ENCODE measurements at places on chromosomes 6 and 20. TPM values are rescaled to one million over a fixed set of nuclear protein-coding genes. Genes with fewer than 3 reads are reported as not detected.

GRCh38 chr6:119608994-119609393, 259.4 kb upstream of the MAN1A1 start:
- no peak for DNase-seq

Gene SMLR1
- total RNA-seq: not detected

Gene LST1
- not detected for total RNA-seq

Gene MCM8
- 12.4 TPM for total RNA-seq

Gene CRISP2
- total RNA-seq: not detected

DNA sequence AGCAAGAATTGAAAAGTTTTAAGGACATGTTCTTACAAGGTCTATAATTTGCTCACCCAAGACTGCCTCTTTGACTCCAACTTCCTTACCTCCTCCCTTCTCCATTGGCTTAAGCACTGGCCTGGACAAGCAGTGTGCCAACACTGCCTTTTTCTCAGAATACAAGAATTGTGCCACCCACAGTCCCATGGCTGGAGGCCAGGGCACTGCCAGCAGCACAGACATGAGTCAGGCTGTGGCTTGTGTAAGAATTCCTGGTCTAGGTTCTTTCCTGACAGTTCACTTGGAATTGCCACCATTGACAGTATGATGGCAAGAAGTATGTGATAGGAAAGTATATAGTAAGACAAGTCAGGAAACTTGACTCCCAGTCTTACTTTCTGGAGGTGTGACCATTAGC, 202.7 kb upstream of the MARCKS start:
- DNase-seq: peak; percentile 99

- no peak for DNase-seq
Measured at GRCh38 chr6:85453052-85453451, 3.2 kb downstream of the NT5E start.

Gene FAM110A
- total RNA-seq: 9.2 TPM

DNA sequence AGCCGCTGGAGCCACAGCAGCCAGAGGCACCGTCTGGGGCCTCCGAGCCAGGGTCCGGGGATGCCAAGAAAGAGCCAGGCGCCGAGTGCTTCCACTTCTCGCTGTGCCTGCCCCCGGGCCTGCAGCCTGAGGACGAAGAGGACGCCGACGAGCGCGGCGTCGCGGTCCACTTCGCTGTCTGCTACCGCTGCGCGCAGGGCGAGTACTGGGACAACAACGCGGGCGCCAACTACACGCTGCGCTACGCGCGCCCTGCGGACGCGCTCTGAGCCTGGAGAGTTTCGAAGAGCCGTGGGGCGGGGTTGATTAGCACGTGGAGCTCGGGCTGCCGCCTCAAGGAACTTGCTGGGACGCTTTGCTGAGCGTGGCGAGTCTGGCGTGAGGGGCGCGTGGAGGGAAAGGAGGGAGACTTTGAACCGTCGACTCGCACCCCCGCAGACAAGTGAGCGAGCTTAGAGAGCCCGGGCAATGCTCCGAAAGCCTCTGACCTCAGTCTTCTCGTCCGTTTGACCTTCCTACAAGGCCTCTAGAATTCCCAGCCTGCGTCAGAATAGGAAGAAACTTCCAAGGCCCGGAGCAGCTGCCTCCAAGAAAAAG, 1.3 kb downstream of the PPP1R3G start:
- DNase-seq: no peak

DNA sequence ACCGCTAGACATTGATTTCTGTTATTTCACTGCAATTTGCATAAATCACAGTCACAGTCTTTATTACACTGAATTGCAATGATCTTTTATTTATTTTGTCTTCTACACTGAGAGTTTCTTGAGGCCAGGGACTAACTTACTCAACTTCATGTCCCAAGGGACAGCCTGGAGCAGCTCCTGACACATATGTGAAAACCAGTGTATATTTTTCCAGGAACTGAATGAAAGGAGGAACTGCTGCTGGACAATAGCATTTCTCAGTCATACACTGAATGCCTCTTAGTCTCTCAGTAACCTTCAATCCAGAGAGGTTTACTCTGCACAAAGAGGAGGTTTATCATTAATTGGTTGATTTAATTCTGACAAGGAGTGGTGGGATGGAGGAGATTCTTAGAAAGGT, 5.9 kb downstream of the F13A1 start:
- no peak for DNase-seq

- DNase-seq: peak; percentile 17
Measured at GRCh38 chr6:134080171-134080795, 27.9 kb upstream of the SLC2A12 start.

Measured in MCF 10A (cell line).